Right lobe of liver (tissue), 6 donors: ENCODE measurements at places on chromosomes 1 and 21.

DNA sequence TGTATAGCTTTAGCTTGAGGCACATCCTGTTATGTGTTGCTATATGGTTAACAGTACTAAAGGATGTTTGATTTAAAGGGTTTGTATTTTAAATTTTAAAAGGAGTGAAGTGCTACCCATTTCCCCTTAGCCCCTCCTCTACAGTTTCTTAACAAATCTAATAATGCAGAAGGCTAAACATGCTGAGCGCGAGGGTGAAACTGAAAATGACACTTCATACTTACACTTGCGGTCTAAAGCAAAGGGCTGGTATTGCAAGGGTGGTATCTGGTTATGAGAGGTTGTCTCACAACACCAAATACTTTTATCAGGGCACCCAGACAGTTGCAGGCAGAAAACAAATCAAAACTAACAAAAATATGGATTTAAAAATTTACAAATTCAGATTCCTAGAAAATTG lies 172.3 kb downstream of the SIPA1L2 start:
- H3K4me3 ChIP-seq = no peak overlapping the region
- no peaks in the 10 kb centered on the region for H3K27me3 ChIP-seq
- no peak overlapping the region for H3K27ac ChIP-seq
- no peaks in the 10 kb centered on the region for H3K36me3 ChIP-seq

GRCh38 chr21:35862969-35863368 lies 197.4 kb downstream of the SETD4 start:
- H3K4me3 ChIP-seq = no peak overlapping the region
- H3K4me1 ChIP-seq = no peaks in the 10 kb centered on the region
- no peaks in the 10 kb centered on the region for H3K27me3 ChIP-seq
- no peak overlapping the region for H3K27ac ChIP-seq

- no peak for DNase-seq
- no peak overlapping the region for H3K27ac ChIP-seq
- H3K4me1 ChIP-seq = no peaks in the 10 kb centered on the region
- H3K36me3 ChIP-seq = no peaks in the 10 kb centered on the region
- no peaks in the 10 kb centered on the region for H3K27me3 ChIP-seq
- no peak overlapping the region for H3K4me3 ChIP-seq
Measured at GRCh38 chr1:239361403-239361802, 25.0 kb upstream of the CHRM3 start.

DNA sequence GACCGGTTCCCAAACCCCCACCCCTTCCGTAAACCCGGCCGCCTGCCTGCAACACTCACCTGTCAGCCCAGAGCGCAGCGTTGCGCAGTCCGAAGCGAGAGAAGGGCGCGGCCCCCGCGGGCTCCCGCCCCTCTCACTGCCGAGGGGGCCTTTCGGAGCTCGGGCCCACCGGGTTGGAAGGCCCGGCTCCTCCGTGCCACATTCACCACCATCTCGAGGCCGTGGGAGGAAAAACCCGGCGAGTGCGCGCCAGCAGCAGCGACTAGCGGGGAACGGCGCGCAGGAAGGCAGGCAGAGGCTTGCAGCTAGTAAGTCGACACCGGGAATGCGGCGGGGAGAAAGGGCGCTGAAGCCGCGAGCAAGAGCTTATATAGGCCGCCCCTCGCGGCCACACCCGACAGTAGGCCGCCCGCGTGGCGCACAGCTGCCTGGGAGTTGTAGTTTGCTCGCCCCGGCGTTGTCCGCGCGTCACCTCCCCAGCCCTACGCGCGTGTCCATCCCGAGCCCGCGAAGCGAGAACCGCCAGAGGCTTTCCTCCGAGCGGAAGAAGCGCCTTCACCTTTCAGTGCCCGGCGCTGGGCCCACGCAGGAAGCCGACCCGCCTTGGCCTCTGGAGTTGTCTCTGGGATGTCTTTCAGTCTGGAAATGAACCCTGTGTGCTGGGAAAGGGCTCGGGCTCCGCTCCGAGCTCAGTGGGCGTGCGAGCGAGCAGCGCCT lies 10.4 kb upstream of the RAB42 start:
- peak overlapping the region; percentile 83 for H3K27ac ChIP-seq
- H3K27me3 ChIP-seq = no peaks in the 10 kb centered on the region
- H3K4me3 ChIP-seq = peak overlapping the region; percentile 75
- H3K4me1 ChIP-seq = peaks cover 18% of the 10 kb centered on the region
- DNase-seq = peak; percentile 98
- no peaks in the 10 kb centered on the region for H3K36me3 ChIP-seq
